ENCODE measurements at places on chromosomes 5 and 9. TPM values are rescaled to one million over a fixed set of nuclear protein-coding genes. Genes with fewer than 3 reads are reported as not detected.

IFNA21 gene
- polyA plus RNA-seq: not detected

FBXO10 gene
- polyA plus RNA-seq: 13.3 TPM

TIMD4 gene
- polyA plus RNA-seq: 0.42 TPM

NEURL1B gene
- polyA plus RNA-seq: 14.4 TPM

KCNIP1 gene
- polyA plus RNA-seq: 11.7 TPM

C9orf152 gene
- polyA plus RNA-seq: 0.51 TPM

SPATA24 gene
- polyA plus RNA-seq: 12.7 TPM

SLC1A1 gene
- 22.2 TPM for polyA plus RNA-seq

DMRT3 gene
- polyA plus RNA-seq: 1.4 TPM

LCN12 gene
- 13.1 TPM for polyA plus RNA-seq

TMEM203 gene
- 39.7 TPM for polyA plus RNA-seq

IL13 gene
- not detected for polyA plus RNA-seq

MARCHF3 gene
- polyA plus RNA-seq: 6.8 TPM

NR2F1 gene
- polyA plus RNA-seq: 200 TPM

LVRN gene
- 0.71 TPM for polyA plus RNA-seq

FBXO38 gene
- polyA plus RNA-seq: 40.7 TPM

BSPRY gene
- polyA plus RNA-seq: 9.7 TPM

MCIDAS gene
- polyA plus RNA-seq: 0.94 TPM

TAF11L14 gene
- polyA plus RNA-seq: not detected

ORM2 gene
- not detected for polyA plus RNA-seq

WDR38 gene
- 0.24 TPM for polyA plus RNA-seq

UBE2QL1 gene
- polyA plus RNA-seq: 1.0 TPM

SMIM33 gene
- not detected for polyA plus RNA-seq

GLRA1 gene
- polyA plus RNA-seq: not detected

QRFP gene
- 0.69 TPM for polyA plus RNA-seq

IL3 gene
- polyA plus RNA-seq: not detected
